ENCODE measurements at places on chromosomes 7 and 10.

- no peak for DNase-seq
Measured at GRCh38 chr7:83457022-83457892, 191.7 kb downstream of the SEMA3E start.

DNA sequence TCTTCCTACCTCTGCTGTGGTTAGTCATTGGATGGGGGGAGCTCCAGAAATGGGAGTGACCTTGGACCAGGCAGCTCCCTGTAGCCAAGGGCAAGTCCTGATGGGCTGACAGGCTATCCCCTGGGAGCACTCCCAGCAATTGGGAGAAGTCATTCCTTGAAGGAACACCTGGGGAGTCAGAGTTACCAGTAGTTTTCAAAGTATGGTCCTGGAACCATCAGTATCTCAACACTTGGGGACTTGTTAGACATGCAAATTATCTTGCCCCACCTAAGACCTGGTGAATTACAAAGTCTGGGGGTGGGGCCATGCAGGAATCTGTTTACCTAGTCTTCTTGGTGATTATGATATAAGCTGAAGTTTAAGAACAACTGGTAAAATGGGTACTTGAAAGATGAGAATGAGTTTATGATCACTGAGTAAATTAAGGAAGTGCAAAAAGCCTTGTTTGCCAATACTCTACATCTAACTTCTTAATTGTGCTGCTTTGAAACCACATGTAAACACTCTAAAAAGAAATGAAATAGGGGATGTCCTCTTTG lies 287.3 kb upstream of the LRRN3 start:
- DNase-seq: no peak

GRCh38 chr10:83538047-83538446 lies 601.3 kb upstream of the GHITM start:
- no peak for DNase-seq

DNA sequence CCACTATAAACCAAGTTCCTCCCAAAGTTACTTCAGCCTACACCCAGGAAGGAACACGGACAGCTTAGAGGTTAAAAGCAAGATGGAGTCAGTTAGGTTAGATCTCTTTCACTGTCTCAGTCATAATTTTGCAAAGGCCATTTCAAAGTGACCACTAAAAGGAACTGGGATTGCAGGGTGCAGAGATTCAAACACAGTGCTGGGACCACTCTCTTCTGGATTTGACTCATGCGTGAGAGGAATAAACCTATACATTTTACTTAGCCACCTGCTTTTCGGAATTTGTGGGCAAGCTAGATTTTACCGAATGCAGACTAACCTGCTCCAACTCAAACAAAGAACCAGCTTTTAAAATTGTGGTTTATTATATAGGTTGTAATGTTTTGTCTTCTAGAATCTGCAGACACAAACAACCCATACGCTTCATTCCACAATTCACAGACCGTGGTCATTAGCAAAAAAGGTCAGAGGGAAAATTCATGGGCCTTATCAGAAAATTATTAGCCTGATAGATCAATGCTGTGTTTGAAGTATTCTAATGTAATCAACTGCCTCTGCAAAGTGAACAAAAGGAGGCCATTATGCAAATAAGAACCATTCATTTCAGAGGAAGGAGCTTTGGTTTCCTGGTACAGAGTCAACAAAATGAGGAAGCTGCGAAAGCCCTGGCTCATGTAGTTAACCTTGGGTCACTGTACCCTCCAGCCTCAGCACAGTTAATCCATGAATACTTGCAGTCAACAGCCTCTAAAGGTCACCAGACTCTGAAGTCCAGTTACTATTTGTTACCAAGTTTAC lies 342.7 kb upstream of the KLF6 start:
- DNase-seq: no peak

GRCh38 chr10:129642427-129642826 lies 175.4 kb downstream of the MGMT start:
- DNase-seq: no peak

- DNase-seq: no peak
Measured at GRCh38 chr7:43148161-43148731, 35.8 kb downstream of the HECW1 start.

DNA sequence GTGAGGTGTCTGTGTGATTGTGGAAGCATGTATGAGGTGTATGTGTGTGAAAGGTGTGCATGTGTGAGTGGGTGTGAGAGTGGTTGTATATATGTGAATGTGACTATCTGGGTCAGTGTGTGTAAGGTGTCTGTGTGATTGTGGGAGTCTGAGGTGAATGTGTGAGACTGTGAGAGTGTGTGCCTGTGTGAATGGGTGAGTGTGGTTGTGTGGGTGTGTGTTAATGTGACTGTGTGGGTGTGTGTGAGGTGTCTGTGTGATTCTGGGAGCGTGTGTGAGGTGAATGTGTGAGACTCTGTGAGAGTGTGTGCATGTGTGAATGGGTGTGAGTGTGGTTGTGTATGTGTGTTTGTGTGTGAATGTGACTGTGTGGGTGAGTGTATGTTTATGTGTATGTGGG lies 385.1 kb downstream of the TCERG1L start:
- DNase-seq: no peak

DNA sequence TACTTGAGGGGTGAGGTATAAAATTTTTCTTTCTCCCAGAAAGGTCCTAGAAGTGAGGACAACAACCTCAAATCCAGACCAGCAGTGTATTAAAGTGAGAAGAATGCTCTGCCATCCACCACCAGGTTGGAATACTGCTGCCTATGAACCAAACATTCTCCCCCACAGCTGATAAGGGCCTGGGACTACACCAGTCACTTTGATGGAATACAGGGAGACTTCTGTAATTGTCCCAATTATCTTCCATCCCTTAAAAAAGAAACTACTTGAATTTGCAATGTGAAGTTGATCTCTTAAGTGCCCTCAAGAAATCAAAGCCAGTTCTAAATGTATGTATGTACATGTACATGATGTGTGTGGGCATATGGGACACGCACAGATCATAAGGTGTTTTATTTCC lies 3.0 kb downstream of the TBX20 start:
- no peak for DNase-seq

- DNase-seq: no peak
Measured at GRCh38 chr7:130275826-130276297, 9.2 kb downstream of the CPA2 start.

- DNase-seq: no peak
Measured at GRCh38 chr7:51949726-51950644, 633.4 kb upstream of the COBL start.

- DNase-seq: no peak
Measured at GRCh38 chr10:77110757-77111156, 526.9 kb downstream of the KCNMA1 start.

DNA sequence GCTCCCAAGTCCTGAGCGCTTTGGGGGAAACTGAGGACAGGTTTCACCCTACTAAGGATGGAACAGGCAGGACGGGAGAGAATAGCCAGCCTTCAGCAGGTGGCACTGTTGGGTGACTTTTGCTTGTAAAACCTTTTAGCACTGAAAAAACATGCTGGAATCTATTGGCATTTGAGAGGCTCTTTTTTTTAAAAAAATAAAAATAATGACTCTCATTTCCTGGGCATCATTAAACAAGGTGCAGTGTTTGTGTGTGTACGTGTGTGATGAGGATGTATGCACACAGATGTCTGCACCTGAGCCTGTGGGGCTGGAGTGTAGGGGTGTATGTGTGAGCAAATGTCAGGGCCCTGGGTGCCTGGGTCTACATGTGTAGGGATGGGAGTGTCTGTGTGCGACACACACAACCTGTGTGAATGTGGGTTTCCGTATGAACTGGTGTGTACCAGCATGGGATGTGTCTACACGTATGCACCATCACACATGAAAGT lies 177.9 kb downstream of the RPS24 start:
- DNase-seq: no peak

- DNase-seq: no peak
Measured at GRCh38 chr10:131213741-131214505, 97.6 kb downstream of the TCERG1L start.

- no peak for DNase-seq
Measured at GRCh38 chr10:10527861-10528562, 489.7 kb upstream of the CELF2 start.

DNA sequence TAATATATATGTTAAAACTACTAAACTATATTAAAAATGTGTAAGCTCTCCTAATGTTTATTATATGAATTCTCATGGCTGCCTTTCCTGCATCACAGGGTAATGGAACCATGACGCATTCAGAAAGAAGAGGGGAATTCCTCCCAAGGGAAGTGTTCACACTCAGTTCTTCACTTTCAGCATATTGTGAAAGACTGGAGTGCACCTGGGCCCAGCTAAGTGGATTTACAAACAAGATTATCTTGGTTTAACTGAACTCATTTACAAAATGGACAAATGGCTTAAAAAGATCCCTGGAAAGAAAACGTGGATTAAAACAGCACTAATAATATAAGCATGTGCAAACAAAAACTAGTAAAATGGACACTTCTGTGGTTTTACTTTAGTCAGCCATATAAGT lies 149.8 kb downstream of the DOCK4 start:
- DNase-seq: no peak

- DNase-seq: no peak
Measured at GRCh38 chr10:7962592-7962991, 91.9 kb upstream of the GATA3 start.

DNA sequence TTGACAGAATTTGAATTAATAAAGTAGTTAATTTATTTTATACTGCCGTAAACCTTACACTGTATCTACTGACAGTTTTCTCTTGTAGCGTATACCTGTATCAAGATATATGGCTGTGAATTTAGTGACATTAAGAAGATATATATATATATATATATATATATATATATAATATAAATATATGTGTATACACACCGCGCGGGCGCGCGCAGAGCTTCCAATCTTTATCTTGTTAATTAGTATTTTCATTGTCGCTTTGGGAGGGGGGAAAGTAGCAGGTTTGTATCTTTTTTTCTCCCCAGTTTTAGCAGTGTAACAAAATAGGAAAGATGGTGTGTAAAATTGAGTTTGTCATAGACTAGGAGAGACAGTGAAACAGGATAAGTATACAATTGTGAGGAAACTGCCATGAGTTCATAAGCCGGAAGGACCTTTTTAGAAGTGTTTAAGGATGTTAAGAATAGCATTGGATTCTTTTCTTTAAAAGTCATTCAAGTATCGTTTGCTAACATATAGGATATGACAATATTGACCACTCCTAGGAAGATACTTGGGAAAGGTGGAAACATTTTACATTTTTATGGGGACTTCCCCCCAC lies 2.0 kb downstream of the PLEKHA1 start:
- no peak for DNase-seq

DNA sequence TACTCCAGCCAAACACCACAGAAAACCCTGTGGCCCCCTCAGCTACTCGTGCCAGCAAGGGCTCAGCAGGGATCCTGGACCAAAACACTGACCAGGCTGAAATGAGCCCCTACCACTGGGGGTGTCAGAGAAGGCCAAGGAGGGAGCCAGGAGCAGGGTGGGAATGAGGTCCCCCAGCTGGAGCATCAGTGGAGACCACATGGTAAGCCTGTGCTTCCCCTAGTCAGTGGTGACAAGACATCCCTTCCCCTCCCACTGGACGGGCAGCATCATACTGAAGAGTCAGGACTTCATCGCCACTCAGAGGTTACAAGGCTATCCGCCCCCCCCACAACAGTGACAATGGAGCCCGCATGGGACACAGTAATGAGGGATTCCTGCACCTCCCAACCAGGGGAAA lies 99.6 kb downstream of the LHPP start:
- no peak for DNase-seq

- no peak for DNase-seq
Measured at GRCh38 chr7:145211211-145211610, 375.4 kb upstream of the TPK1 start.

GRCh38 chr10:131676800-131677421 lies 223.9 kb upstream of the PPP2R2D start:
- no peak for DNase-seq

- DNase-seq: no peak
Measured at GRCh38 chr10:124224331-124225028, 131.1 kb upstream of the CHST15 start.

DNA sequence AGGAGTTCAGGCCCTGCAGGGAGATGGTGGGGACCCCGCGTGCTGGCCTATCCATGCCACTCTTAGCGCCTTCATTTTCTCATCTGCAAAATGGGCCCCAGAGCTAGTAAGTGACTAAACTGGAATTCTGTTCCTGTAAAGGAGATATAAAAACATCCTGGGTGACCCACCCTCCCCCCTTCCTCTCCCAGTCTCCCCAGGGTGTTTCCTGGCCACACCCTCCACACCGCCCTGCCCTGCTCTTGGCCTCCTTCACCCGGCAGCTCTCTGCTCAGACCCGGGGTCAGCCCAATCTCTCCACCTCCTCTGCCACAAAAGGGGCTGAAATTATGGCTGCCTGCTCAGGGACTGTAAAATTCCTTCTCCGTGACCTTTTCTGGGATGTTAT lies 70.7 kb downstream of the C10orf105 start:
- DNase-seq: no peak

- DNase-seq: no peak
Measured at GRCh38 chr10:132398566-132398991, 1.6 kb downstream of the PWWP2B start.

DNA sequence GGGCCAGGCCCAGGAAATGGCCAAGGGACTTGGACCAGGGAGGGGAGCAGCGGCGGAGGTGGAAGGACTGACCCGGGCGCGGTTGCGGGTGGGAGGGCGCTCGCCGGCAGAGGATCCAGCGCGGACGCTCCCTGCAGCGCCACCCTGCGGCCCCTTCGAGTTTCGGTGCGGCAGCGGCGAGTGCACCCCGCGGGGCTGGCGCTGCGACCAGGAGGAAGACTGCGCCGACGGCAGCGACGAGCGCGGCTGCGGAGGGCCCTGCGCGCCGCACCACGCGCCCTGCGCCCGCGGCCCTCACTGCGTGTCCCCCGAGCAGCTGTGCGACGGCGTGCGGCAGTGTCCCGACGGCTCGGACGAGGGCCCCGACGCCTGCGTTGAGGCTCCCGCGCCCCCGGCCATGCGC lies 16.8 kb upstream of the ZNF467 start:
- no peak for DNase-seq

- DNase-seq: no peak
Measured at GRCh38 chr7:2691011-2691707, 3.2 kb downstream of the AMZ1 start.

- DNase-seq: no peak
Measured at GRCh38 chr10:122290334-122290733, 19.2 kb downstream of the BTBD16 start.

DNA sequence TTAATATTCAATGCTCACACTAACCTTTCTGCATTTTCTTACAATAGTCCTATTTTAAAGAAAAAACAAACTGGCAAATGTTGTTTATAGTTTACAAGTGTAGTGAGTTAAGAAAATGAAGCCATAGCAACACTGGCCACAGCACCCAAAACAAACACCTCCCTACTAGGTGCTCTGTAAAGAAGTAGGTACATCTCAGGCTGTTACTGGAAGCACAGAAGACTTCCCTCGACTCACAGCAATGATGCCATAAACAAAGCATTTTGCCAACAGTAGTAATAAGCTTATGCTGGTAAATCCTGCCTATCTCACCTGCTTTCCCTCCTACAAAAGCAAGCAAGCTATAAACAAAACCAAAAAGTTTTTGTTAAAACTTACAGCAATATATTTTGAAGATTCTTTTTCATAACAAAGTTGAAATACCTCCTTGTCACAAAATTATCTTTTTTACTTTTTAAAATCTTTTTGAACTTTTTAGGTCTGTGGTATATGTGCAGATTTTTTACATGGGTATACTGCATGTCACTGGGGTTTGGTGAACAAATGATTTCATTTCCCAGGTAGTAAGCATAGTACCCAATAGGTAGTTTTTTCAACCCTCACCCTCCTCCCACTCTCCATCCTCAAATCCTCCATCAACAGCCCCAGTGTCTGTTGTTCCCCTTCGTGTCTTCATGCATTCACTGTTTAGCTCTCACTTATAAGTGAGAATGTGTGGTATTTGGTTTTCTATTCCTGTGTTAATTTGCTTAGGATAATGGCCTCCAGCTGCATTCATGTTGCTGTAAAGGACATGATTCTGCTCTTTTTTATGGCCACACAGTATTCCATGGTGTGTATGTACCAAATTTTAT lies 28.4 kb downstream of the COA1 start:
- no peak for DNase-seq
